Central memory CD4-positive, alpha-beta T cell (primary cell): ENCODE measurements at places on chromosomes 7 and 10.

DNA sequence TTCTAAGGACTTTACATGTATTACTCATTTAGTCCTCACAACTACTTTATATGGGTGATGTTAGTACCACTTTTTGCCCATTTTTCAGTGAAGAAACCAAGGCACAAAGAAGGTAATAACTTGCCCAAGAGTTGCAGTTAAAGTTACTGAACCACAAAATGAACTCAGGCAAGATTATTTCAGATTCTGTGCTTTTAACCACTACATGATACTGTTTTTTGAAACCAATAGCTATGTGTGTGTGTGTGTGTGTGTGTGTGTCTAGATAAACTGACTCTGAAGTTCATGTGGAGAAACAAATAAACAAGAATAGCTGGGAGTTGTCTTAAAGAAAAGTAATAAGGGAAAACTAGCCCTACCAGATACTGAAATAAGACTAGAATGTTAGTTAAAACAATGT lies 60.8 kb upstream of the OIT3 start:
- DNase-seq, result no peak

GRCh38 chr10:92545556-92545955 lies 28.3 kb downstream of the IDE start:
- DNase-seq, result no peak

GRCh38 chr10:69102440-69102839 lies 14.5 kb downstream of the SRGN start:
- no peak for DNase-seq

GRCh38 chr7:91787931-91788330 lies 92.6 kb downstream of the MTERF1 start:
- no peak for DNase-seq

GRCh38 chr7:55776196-55776595 lies 86.4 kb downstream of the SEPTIN14 start:
- DNase-seq, result no peak

GRCh38 chr7:150380463-150380862 lies 1.3 kb downstream of the ZNF775 start:
- no peak for DNase-seq

- no peak for DNase-seq
Observed at GRCh38 chr10:5343561-5343960, 21.2 kb upstream of the UCN3 start.

DNA sequence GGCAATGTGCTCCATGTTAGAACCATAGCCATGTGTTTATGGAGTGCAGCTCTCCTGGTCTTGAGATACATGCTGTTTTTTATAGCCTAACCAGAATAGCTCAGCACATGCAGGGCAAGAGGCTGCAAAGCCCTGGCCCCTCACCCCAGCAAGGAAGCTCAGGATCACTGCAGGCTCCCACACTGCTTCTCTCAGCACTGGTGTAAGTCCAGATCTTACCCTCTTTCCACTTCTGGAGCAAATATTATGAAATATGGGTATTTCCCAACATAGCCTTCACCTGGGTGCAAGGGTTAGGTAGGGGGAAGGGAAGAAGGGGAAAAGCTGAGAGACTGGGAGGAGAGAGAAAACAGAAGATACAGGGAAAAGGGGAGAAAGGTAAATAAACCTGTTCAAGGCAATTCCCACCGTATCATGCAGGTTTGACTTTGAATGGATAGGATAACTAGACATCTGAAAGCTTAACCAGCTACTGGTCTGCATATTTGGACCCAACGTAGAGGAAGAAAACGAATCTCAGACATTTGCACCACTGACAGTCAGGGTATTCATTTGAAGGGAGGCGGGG lies 19.7 kb downstream of the SKIDA1 start:
- DNase-seq, result no peak

DNA sequence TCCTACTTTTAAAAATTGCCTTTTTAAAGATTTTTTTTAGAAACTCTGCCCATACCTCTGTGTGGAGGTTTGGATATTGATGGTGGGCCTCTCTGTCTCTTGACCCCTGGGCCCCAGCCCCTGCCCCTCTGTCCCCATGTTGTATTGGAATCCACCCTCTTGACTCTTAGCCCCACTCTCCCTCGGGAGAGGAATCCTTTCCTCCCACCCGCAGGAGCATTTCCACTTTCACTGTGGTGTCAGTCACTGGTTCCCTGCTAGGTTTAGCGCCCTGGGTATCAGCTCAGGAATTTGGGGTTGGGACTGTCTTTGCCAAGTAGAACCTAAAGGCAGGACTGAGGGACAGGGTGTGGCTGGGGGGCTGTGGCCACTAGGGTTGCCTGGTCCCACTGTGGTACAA lies 10.1 kb downstream of the PFKFB3 start:
- DNase-seq, result no peak

GRCh38 chr10:61628875-61629513 lies 33.7 kb upstream of the CABCOCO1 start:
- no peak for DNase-seq

- DNase-seq, result no peak
Observed at GRCh38 chr10:102491136-102491535, 11.4 kb downstream of the ACTR1A start.

DNA sequence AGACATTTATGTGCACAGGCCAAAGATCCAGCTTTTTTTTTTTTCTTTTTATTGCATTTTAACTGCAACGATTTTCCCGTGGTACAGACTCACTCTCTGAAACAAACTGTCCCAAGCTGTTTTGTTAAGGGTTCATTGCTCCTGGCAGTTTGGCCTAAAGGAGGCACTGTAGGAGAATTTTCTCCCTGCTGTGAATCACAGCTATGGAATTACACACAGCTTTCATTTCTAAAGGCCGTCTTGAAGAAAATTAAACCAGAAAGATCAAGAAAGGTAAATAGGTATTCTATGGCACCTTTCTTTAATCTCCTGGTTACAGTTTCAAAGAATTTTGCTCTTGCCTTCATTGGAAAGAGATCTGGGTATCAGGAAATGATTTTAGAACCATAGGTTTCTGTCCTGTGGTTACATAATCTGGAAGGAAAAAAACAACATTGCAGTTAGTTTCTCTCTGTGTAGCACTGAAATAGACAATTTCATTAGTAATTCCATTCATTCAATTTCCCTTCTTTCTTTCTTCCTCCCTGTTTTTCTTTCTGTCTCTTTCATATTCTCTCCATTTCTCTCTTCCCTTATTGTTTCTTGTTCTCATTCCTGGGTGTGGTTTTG lies 51.2 kb downstream of the PDK4 start:
- no peak for DNase-seq

DNA sequence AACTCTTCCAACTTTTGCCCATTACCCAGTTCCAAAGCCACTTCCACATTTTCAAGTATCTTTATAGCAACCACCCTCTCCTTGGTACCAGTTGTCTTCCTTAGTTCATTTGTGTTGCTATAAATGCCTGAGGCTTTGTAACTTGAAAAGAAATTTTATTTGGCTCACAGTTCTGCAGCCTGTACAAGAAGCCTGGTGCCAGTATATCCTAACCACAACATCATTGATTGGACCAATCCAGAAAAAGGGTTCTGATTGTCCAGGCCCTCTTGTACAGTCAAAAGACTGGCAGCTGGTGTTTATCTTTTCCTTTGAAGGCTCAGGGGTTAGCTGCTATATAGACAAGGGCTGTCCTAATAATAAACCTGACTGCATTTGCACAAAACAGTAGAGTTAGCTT lies 21.1 kb upstream of the ABCC2 start:
- no peak for DNase-seq

DNA sequence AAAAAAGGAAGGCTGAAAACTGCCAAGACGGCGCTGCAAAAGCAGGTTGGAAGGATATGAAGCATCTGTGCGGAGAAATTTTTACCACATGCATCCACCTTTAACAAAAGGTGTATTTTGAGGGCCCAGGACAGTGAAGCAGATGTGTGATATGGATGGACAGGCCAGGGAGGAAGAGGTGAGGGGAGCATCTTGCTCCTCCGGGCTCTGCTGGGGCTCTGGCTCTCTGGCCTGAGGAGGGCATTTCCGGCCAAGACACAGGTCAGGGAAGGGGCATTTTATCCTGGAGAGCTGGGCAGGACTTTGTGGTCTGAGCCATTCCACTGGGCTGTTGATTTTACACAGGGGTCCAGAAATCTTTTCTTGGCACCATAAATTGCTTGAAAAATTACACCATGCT lies 175.1 kb downstream of the ZMYND11 start:
- DNase-seq, result no peak

GRCh38 chr10:33506838-33507661 lies 172.6 kb upstream of the NRP1 start:
- DNase-seq, result no peak

DNA sequence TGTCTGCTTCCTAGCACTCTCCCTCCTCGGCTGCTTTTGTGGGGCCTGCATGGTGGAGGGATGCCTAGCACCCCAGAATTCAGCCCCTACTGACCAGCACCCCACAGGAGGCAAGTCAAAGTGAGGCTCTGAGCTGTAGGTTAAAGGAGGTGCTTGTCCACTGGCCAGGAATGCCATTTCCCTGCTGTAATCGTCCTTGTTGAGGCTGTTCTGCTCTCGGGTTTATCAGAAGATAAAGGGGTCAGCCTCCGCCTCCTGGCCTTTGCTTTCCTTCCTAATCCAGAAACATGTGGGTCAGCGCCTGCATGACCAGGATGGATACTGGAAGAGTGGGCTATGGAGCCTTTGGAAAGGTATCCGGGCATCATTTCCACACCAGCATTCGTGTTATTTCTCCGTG lies 98.9 kb downstream of the MKI67 start:
- no peak for DNase-seq

DNA sequence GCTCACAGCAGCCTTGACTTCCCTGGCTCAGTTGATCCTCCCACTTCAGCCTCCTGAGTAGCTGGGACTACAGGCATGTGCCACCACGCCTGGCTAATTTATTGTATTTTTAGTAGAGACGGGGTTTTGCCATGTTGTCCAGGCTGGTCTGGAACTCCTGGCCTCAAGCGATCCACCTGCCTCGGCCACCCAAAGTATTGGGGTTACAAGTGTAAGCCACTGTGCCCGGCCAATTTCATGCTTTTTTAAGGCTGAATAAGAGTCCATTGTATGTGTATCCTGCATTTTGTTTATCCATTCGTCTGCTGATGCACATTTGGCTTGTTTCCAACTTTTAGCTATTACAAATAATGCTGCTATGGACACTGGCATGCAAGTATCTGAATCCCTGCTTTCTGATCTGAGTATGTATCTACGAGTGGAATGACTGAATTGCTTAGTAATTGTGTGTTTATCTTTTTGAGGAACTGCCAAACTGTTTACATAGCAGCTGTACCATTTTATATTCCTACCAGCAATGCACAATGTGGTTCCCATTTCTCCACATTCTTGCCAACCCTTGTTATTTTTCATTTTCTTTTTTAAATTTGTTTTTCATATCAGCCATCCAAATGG lies 37.3 kb upstream of the TPST1 start:
- DNase-seq, result no peak

DNA sequence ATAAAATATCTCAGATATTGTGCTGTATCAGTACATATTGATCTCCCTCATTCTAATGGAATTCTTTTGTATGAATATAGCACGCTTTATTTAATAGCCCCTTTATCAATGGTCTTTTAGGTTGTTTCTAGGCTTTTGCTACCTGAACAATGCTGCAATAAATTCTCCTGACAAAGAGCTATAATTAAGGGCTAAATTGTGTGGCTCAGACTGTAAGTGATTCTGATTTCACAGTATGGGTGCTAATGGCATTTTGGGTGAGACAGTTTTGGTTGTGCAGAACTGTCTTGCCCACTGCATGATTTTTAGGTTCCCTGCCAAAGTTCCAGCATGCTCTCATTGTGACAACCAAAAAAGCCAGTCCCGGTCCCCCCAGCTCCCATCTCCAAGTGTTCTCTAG lies 363.2 kb downstream of the REEP3 start:
- DNase-seq, result no peak
